ENCODE measurements at places on chromosomes 1 and 21.

DNA sequence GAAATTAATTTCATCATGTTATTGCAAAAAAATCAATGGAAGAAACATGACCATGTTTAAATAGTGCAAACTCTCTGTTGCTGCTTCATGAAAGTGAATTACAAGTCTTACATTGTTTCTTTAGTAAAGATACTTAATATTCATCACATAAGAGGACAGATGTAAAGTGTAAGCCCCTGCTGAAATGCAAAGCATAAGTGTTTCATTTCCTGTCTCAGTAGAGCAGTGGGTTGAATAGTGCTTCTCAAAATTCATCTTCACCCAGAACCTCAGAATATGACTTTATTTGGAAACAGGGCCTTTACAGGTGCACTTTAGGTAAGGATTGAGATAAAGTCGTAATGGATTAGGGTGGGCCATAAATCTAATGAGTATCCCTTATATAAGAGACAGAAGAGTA is 738.4 kb upstream of the RGS18 start:
- no peak for ATAC-seq

DNA sequence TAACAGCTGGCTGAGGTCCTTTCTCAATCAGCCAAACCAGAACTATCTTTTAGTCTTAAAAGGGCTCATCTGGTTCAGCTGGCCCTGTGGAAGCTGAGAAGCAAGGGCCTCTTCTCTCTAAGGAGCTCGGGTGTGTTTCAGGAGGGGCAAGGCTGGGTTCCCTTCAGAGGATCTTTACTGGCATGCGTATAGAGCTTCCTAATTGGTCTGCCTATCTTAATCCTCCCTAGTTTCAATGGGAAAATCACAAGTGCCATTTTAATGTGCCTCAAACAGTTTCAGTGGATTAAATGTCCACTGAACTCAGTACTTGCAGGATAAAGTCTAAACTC is 81.5 kb upstream of the LBR start:
- ATAC-seq: no peak

- ATAC-seq: no peak
Observed at GRCh38 chr1:87274851-87275250, 53.8 kb upstream of the LMO4 start.

- ATAC-seq: peak; percentile 37
Observed at GRCh38 chr1:13749543-13750341, 49.8 kb downstream of the PRDM2 start.

GRCh38 chr1:36350659-36351226 is 27.3 kb upstream of the EVA1B start:
- peak; percentile 54 for ATAC-seq

DNA sequence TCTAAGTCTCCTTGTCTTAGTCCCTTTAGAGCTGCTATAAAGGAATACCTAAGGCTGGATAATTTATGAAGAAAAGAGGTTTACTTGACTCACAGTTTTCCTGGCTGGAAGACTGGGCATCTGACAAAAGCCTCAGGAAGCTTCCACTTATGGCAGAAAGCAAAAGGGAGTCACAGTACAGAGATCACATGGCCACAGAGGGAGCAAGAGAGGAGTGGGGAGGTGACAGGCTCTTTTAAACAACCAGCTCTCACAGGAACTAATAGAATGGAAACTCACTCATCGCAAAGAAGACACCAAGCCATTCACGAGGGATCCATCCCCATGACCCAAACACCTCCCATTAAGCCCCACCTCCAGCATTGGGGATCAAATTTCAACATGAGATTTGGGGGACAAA is 68.8 kb downstream of the DDAH1 start:
- no peak for ATAC-seq

- no peak for ATAC-seq
Observed at GRCh38 chr1:34842073-34842472, 17.5 kb downstream of the SMIM12 start.

- ATAC-seq: no peak
Observed at GRCh38 chr21:16070207-16070651, 340.4 kb downstream of the USP25 start.

GRCh38 chr1:9207086-9207485 is 27.5 kb upstream of the H6PD start:
- ATAC-seq: no peak

- ATAC-seq: no peak
Observed at GRCh38 chr1:209095627-209096595, 487.6 kb upstream of the CAMK1G start.

DNA sequence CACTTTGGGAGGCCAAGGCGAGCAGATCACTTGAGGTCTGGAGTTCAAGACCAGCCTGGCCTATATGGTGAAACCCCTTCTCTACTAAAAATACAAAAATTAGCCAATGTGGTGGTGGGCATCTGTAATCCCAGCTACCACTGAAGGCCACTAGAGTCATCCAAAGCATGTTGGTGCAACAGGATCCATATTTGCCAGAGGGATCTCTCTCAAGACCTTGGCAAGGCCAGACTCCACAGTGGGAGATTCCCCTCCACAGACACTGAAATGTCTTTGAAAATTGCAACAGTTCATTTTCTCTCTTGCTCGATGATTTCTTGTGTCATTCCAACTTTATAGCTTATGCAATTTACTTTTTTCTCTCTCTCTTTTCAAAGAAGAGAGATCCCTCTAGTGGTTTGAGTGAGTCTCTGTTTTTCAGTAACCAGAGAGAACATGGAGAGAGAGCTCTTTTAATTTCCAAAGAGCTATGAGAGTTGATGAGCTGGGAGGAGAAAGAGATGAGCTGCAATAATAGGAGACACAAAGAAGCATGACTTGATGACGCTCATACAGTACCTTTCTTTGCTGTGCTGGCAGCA is 176.8 kb upstream of the USP25 start:
- no peak for ATAC-seq

- ATAC-seq: no peak
Observed at GRCh38 chr1:95754412-95754811, 520.4 kb downstream of the RWDD3 start.

DNA sequence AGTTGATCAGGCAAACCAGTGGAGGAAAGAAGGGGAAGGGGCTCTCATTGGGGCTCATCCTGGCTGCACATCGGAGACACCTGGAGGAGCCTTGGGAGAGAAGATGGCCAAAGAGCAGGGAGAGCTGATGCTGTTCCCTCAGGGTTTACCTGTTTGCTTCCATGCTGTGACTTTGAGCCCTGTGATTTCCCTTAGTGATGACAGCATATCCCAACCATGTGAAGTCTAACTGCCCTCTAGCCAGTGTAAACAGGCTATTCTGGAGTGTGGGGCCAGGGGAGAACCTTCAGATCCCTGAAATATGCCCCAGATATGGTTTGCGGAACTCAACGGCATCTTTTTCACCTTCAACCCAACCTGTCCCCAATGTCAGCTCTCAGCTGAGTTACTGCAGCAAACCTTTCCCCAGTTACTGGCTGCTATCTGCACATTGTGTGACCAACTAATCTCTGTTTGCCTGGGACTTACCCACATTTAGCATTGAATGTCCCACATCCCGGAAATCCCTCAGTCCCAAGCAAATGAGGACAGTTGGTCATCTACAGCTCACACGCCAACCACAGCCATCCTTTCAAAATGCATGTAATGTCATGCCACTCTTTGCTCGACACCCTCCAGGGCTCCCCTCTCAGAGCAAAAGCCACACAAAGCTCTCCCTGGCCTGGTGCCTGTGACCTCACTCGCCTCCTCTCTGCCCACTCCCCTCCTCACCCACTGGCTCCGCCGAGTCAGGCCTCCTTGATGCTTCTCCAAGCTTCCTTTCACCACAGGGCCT is 242.3 kb downstream of the KCNJ6 start:
- ATAC-seq: no peak
